ENCODE measurements at places on chromosomes 5 and 9. TPM values are rescaled to one million over a fixed set of nuclear protein-coding genes. Genes with fewer than 3 reads are reported as not detected.

Gene TAF11L5
- not detected for total RNA-seq

Gene BHMT2
- 1.2 TPM for total RNA-seq

Gene CDO1
- total RNA-seq = 125 TPM

Gene IRX1
- total RNA-seq = 12.7 TPM

Gene SHISAL2B
- 0.92 TPM for total RNA-seq

Gene LRRC70
- total RNA-seq = 4.8 TPM

Gene LSM11
- 95.5 TPM for total RNA-seq

Gene PCDHGB3
- total RNA-seq = 9.2 TPM

Gene ZNF879
- total RNA-seq = 13.1 TPM

Gene LCN9
- not detected for total RNA-seq

Gene FBN2
- total RNA-seq = 9.0 TPM

Gene CETN3
- total RNA-seq = 21.9 TPM

Gene OR13C2
- total RNA-seq = 0.92 TPM

Gene SLC25A25
- total RNA-seq = 35.8 TPM

Gene CNTNAP3B
- total RNA-seq = 39.7 TPM

Gene RAD17
- 45.2 TPM for total RNA-seq

Gene PCDHGB7
- 18.2 TPM for total RNA-seq

Gene CCIN
- total RNA-seq = 0.23 TPM

Gene CBY3
- 0.46 TPM for total RNA-seq

Gene CNOT8
- total RNA-seq = 76.8 TPM

Gene EQTN
- total RNA-seq = 1.4 TPM

Gene ARSI
- 0.46 TPM for total RNA-seq

Gene HTR4
- total RNA-seq = 5.5 TPM

Gene ANKRD18B
- total RNA-seq = 5.5 TPM

Gene TXNDC8
- not detected for total RNA-seq

Gene NFIB
- total RNA-seq = 67.6 TPM

Gene ZNF300
- 48.4 TPM for total RNA-seq

Gene GALNT12
- 2.5 TPM for total RNA-seq

Gene CYLC2
- not detected for total RNA-seq

Gene CAMK4
- 95.0 TPM for total RNA-seq

Gene GABRA1
- 76.6 TPM for total RNA-seq

Gene UQCRQ
- total RNA-seq = 90.7 TPM

Gene MAPK9
- total RNA-seq = 107 TPM

Gene SHOC1
- total RNA-seq = not detected

Gene NLN
- total RNA-seq = 57.7 TPM

Gene ADAMTS16
- total RNA-seq = 3.5 TPM

Gene GABBR2
- 128 TPM for total RNA-seq

Gene ANKRD55
- 7.4 TPM for total RNA-seq

Gene PELO
- total RNA-seq = 26.8 TPM

Gene IQGAP2
- 21.2 TPM for total RNA-seq

Gene NEURL1B
- 26.8 TPM for total RNA-seq

Gene AK1
- 68.7 TPM for total RNA-seq

Gene C5orf46
- not detected for total RNA-seq

Gene OR1B1
- not detected for total RNA-seq

Gene C1QTNF2
- total RNA-seq = 2.5 TPM

Gene C9orf43
- 0.69 TPM for total RNA-seq

Gene SNCAIP
- 48.2 TPM for total RNA-seq
